ENCODE measurements at places on chromosomes 6 and 20.

DNA sequence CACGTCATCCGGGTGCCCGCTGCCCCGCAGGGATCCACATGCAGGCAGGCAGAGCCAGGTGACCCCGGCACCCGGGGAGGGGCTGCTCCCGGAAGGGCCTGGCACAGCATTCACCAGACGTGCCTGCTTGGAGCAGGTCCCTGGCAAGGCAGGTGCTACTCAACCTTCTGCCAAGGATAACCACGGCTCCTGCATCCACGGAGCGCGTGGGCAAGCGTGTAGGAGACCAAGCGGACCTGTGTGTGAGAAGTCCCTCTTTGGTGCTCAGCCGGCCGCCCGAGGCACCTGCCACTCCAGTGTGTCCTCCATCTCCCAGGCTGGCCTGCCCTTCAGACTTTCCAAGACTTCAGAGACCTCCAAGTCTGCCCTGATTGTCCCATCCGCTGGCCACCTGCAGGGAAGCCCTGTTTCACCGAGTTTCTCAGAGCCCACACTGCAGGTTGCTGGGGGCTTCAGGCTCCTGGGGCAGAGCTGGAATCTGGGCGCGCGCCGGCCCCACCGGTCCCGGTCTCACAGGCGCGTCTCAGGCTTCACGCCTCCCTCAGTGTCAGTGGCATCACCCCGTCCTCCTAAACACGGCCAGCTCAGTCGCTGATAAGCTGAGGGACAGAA is 124.3 kb downstream of the DLL1 start:
- no peak for DNase-seq

GRCh38 chr6:496649-497048 is 105.1 kb downstream of the IRF4 start:
- DNase-seq: no peak

DNA sequence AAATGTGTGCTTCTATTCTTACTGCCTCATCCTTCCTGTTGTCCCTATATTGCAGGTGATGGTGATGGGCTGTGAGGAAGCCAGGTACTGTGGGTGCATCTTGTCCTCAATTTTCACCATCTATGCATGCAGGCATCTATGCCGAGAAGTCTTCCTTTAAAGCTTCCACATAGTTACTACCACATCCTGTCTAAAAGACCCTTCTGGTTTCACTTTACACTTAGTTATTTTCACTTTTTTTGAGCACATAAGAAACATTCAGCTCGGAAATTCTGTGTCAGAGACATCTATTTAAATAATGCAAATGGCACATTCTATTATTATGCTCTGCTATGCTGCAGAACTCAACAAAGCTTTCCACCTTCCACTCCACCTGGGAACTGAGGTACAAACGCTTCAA is 28.2 kb upstream of the FABP7 start:
- DNase-seq: no peak

DNA sequence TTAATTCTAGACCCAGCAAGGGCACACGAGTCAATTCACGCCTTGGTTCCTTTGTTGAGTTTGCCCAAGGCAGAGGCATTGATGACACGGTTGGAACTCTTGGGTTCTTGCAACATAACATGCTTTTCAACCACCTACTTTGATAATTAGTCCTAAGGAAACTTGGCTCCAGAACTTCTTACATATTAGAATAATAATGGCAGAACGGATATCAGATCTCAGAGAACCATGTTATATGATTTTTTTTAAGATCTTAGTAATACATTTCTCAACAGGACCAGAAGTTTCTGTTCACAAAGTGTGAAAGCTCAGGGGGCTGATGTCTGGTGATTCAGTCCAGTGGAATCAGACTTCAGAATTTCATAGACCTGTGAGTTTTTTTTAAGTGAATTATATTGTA is 19.2 kb downstream of the SPTLC3 start:
- DNase-seq: no peak

GRCh38 chr20:34704177-34705007 is at the start of gene TP53INP2:
Gene TP53INP2 (plus strand): TSS chr20:34704344. CDS start chr20:34708740, 4,396 bp downstream.
- DNase-seq: peak; percentile 90

- DNase-seq: peak; percentile 39
Measured at GRCh38 chr6:4647414-4648365, 128.5 kb upstream of the CDYL start.

DNA sequence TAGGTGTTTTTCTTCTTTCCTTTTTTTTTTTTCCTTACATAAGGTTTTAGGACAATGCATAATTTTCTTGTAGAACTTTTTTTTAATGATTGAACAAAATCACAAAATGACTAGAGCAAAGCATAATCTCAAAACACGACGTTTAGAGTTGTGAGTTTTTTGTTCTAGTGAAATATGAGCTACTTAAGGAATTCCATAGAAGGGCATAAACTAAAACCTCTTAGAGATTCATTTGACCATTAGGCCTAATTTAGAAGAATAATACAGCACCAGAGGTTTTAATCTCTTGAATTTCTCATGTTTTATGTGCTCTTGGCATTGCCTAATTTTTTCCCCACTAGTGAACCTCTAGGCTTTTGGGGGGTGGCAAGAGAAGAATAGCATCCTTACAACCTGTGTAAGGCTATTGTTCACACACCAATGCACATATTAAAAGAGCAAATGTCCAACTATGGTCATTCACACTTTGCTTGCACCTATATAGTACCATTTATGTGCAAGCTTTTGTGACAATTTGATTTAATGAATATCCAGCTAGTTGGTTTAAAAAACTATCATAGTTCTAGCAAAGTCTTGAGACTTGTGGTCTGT is 44.6 kb downstream of the HMGN3 start:
- DNase-seq: no peak

DNA sequence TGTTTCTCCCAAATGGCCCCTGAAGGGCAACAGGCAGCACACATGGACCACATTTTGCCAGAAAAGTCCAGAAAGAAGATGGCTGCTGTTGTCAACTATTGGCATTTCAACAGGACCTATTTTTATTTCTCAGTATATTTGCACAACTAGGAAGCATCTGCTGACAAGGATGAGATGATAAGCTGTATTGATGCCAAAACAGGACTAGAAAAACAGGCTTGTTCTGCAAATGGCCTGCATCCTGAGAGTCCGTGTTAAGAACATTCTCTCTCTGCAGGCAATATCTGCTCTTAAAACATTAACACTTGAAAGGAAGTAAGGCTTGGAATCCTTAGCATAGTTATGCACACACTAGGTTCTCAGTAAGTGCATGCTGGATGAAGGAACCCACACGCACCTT is 283.7 kb downstream of the ESR1 start:
- DNase-seq: peak; percentile 21

Measured in hematopoietic multipotent progenitor cell treated with erythropoietin and hydrocortisone succinate and interleukin-3 and kit ligand, for 8 days (in vitro differentiated cells).